Foreskin melanocyte (primary cell): ENCODE measurements at places on chromosomes 16 and 17.

GRCh38 chr17:2776589-2777241 is 19.5 kb upstream of the RAP1GAP2 start:
- no peak for DNase-seq

- no peak for DNase-seq
These were observed 98.9 kb upstream of the DYNLRB2 start for GRCh38 chr16:80441935-80442334.

DNA sequence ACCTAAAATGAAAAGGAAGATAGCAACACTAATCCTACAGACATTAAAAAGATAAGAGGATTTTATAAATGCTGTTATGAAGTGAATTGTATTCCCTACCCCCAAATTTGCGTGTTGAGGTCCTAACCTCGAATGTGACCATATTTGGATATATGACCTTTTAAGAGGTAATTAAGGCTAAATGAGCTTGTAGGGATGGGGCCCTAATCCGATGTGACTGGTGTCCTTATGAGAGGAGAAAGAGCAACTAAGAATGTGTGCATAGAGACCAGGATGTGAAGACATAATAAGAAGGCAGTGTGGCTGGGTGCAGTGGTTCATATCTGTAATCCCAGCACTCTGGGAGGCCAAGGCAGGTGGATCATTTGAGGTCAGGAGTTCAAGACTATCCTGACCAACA is 48.2 kb upstream of the FAM20A start:
- DNase-seq = no peak

DNA sequence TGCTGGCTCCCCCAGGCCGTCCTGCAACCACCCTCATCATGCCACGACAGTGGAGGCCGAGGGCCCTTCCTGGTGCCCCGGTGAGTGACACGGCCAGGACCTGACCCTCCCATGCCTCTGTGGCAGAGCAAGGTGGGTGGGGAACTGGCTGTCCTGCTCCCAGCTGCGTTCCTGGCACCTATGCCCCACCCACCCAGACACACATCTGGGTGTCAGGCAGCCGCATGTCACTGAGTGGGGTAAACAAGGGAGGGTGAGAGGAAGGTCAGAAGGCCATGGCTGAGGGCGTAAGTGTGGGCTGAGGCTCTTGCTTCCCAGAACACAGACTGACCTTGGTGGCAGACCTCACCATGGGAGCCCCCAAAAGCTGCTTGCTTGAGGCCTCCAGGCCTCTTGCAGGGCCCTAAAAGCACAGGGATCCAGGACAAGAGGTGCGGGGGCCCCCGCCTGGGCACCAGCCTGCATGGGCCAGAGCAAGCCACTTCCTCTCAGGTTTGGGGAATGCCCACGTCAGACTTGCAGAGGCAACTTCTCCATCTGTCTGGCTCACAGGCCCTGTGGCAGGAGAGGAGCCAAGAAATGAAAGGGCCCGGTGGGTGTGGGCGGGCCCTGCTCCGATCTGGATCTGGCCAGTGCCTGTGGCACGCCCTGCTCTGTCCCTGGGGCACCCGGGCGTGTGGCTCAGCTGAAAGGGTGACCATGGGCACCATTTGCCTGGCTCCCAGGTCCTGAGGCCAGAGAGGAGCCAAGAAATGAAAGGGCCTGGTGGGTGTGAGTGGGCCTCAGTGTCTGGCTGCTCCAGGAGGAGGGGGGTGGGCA is 3.9 kb upstream of the CCDC57 start:
- DNase-seq = peak; percentile 30

DNA sequence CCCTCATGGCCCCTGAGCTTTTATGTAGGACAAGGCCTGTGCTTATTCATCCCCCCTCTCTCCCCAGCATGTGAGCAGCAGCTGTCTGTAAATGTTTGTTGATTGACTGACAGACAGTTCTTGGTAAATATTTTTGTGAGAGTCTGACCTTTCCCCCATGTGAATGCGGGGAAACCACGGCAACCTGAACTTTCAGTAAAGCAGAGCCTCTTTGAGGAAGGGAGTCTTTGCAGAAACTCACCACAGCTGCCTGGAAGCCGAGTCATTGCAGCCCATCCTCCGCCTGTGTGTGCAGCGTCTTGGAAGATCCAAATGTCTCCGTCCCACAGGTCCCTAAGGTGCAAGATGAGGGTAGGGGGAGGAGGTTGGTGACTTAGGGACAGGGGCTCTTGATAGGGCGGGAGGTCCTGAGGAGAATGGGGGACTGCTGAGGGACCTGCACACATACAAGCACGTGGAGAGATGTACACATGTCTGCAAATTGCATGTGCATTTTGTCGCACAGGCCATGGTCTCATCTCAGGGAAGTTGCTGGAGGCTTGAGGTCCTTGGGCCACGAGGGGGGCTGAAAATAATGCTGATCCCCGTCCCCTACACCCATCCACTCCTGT is 23.0 kb upstream of the IL21R start:
- no peak for DNase-seq
